ENCODE measurements at places on chromosomes 1 and 21. TPM values are rescaled to one million over a fixed set of nuclear protein-coding genes. Genes with fewer than 3 reads are reported as not detected.

CLIC4 gene
- total RNA-seq, result 121 TPM

NBPF12 gene
- total RNA-seq, result 14.7 TPM

BROX gene
- 19.0 TPM for total RNA-seq

DNA sequence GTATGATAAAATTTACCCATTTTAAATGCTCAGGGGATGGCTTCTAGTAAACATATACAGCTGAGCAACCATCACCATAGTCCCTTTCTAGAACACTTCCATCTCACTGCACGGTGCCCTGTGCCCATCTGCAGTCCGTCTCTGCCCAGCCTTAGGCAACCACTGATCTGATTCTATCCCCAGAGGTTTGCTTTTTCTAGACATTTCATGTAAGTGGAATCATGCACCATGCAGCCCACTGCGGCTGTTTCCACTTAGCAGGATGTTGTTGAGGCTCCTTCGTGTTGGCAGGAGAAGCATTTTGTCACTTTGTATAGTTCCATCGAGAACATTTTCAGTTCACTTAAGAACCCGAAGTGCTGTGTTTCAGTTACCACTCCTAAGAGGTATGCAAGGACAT lies 27.8 kb upstream of the VAMP3 start:
- no peak for DNase-seq

DNA sequence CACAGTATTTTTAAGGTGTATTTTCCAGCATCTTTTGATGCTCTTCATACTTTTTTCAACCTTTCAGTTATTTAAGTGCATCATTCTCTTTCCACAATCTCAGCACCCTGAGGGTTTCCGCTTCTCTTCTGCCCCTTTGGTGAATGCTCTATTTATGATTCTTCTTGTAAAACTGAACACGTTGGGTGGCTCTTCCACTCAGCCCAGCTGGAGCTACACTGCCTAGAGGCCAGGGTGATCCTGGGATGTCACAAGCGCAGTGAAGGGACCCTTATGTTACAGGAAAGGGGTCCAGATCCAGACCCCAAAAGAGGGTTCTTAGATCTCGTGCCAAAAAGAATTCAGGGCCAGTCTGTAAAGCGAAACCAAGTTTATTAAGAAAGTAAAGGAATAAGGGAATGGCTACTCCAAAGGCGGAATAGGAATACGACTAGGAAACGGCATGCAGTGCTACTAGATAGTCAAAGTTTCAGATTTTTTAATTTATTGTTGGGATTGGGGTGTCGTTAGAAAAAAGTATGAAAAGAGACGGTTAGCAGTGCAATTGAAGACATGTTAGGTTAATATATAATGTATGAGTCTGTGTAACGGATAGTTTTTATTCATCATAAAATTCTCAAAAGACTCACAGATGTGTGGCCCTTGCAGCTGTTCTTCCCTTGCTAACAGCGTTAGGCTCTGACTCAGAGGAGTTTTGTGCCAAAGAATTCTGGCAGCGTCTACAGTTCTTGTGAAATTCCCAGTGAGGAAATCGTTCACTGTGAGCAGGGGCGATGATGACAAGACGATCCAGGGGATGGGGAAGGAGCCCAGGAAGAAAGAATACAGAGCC lies 14.4 kb upstream of the ERVH48-1 start:
- H3K27me3 ChIP-seq, result no peaks in the 10 kb centered on the region
- peaks cover 3% of the 10 kb centered on the region for H3K4me1 ChIP-seq
- no peak overlapping the region for H3K27ac ChIP-seq
- peaks cover 5% of the 10 kb centered on the region for H3K36me3 ChIP-seq

OVAAL gene
- not detected for total RNA-seq

GRCh38 chr1:11473491-11474034 lies 5.4 kb upstream of the DISP3 start:
- no peak overlapping the region for H3K27ac ChIP-seq
- no peaks in the 10 kb centered on the region for H3K36me3 ChIP-seq
- peak overlapping the region; percentile 61 for H3K4me3 ChIP-seq
- peaks cover 8% of the 10 kb centered on the region for H3K27me3 ChIP-seq

FBXO2 gene
- 22.2 TPM for total RNA-seq

DNA sequence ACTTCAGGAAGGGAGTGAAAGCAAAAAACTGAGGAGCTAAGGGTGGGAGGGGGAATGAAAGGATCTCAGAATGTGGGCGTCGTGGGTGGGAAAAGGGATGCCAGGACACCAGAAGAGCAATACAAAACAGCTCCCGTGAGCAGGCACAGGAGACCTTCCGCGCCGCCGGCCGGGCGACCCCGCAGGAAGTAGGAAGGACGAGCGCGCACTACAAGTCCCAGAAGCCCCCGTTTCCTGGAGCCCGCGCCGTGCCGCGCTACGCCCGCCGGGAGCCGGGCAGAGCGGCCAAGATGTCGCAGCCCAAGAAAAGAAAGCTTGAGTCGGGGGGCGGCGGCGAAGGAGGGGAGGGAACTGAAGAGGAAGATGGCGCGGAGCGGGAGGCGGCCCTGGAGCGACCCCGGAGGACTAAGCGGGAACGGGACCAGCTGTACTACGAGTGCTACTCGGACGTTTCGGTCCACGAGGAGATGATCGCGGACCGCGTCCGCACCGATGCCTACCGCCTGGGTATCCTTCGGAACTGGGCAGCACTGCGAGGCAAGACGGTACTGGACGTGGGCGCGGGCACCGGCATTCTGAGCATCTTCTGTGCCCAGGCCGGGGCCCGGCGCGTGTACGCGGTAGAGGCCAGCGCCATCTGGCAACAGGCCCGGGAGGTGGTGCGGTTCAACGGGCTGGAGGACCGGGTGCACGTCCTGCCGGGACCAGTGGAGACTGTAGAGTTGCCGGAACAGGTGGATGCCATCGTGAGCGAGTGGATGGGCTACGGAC lies at the start of gene PRMT6:
Gene PRMT6 (plus strand): TSS at position 249 of the 771 bp plus-strand sequence. CDS start 42 bp downstream, at position 291.
- peaks cover 10% of the 10 kb centered on the region for H3K27me3 ChIP-seq
- no peaks in the 10 kb centered on the region for H3K36me3 ChIP-seq
- H3K4me1 ChIP-seq, result peaks cover 11% of the 10 kb centered on the region
- H3K4me3 ChIP-seq, result peak within 1 kb of the TSS; percentile 96

SELL gene
- total RNA-seq, result not detected

DNA sequence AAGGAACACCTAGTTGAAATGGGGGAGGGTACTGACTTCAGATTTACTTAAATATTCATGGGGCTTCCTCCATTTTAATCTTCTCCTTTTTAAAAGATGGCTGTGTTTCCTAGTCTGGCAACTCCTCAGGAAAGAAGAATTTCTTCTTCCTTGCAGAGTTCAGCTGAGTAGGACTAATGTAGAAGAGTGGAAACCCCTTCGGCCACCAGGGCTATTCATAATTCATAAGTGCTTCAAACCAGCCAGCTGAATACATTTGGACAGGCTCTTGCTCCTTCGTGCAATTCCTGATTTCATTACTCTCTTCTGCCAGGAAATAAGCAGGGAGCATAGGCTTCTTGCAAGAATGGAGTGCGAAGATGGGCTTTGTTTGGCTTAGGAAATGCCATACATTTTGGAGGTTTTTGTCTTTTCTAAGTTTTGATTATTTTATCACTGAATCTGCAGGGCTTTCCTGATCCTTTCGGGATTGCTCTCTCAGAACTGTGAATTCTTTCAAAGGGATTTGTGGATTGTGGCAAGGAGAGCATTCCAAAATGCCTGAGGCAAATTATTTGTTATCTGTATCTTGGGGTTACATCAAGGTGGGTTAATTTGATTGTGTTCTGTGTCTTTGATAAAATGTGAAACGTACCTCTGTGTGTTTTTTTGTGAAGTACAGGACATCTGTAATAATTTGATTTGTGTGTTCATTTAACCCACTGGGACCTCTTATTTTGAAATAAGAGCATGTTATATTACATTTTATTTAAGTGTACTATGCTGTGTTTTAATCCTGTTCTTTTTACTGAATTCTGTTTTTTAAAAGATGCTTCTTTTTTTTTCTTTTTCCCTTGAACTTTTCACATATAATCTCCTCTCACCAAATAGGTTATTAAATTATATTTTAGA lies 179.4 kb upstream of the SGIP1 start:
- H3K27me3 ChIP-seq, result peaks cover 3% of the 10 kb centered on the region
- H3K4me1 ChIP-seq, result peaks cover 45% of the 10 kb centered on the region
- DNase-seq, result no peak
- H3K27ac ChIP-seq, result peak overlapping the region; percentile 89
- H3K4me3 ChIP-seq, result peak overlapping the region; percentile 78
- no peaks in the 10 kb centered on the region for H3K36me3 ChIP-seq

DIPK1A gene
- 7.2 TPM for total RNA-seq

PRELP gene
- not detected for total RNA-seq

GRCh38 chr1:179757933-179758332 lies 14.8 kb downstream of the FAM163A start:
- H3K4me1 ChIP-seq, result no peaks in the 10 kb centered on the region
- peaks cover 5% of the 10 kb centered on the region for H3K36me3 ChIP-seq
- H3K27ac ChIP-seq, result no peak overlapping the region
- no peak for DNase-seq
- no peaks in the 10 kb centered on the region for H3K27me3 ChIP-seq

DNA sequence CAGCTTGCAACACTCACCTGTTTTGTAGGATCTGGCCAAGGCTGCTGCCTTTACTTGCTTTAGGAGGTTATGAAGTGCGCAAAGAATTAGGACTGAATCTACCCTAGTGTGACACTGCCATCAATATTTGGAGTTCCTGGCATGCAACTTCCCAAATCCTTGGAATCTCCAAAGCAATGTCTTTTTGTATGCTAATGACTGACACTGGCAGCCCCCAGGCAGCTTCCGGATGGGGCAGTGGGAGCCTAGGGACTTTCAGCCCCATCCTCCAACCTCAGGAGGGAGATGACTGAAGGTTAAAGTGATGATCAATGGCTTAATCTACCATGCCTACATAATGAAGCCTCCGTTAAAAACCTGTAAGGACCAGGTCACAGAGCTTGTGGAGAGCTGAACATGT lies 5.5 kb downstream of the RCC2 start:
- H3K4me3 ChIP-seq, result no peak overlapping the region

DNA sequence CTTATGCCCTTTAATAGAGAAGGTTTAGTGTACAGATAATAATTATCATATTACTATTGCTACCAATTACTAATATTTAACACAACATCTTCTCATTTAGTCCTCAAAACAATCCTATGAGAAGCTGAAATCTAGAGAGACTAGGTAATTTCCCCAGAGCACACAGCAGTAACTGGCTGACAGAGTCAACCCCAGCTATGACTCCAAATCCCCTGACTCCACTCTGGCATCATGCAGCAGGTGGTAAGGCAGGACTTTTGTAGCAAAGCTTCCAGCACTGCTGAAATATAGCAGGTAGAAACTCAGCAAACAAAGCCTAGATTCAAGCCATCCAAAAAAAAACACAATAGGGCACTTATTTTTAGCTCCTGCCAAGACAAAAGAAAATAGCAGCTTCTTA lies 79.3 kb upstream of the RGS2 start:
- H3K4me1 ChIP-seq, result no peaks in the 10 kb centered on the region
- no peak overlapping the region for H3K4me3 ChIP-seq
- no peaks in the 10 kb centered on the region for H3K27me3 ChIP-seq
- H3K36me3 ChIP-seq, result no peaks in the 10 kb centered on the region

DNA sequence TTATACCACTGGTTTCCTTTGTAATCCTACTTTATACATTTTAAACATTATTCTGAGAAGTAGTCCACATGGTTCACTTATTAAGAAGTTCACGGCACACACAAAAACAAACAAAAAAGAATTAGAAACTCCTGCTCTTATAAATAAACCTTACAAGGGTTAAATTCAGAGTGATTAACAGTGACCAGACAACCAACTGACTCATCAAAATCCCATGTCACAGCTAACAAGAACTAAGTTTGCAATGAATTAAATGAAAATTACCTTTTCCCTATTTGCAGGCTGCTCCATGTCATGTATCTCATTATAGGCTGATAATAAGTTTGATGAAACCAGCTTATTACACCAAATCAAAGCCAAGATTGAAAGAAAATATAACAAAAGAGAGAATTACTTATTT lies 77.5 kb downstream of the PUM1 start:
- no peak overlapping the region for H3K4me3 ChIP-seq
- H3K27me3 ChIP-seq, result peaks cover 2% of the 10 kb centered on the region
- no peaks in the 10 kb centered on the region for H3K36me3 ChIP-seq
- peaks cover 29% of the 10 kb centered on the region for H3K4me1 ChIP-seq

- H3K4me1 ChIP-seq, result peaks cover 14% of the 10 kb centered on the region
- H3K4me3 ChIP-seq, result no peak overlapping the region
- DNase-seq, result no peak
- H3K27ac ChIP-seq, result no peak overlapping the region
These were observed 684.4 kb downstream of the PLA2G4A start for GRCh38 chr1:187513190-187513589.

OR2M5 gene
- not detected for total RNA-seq

DNA sequence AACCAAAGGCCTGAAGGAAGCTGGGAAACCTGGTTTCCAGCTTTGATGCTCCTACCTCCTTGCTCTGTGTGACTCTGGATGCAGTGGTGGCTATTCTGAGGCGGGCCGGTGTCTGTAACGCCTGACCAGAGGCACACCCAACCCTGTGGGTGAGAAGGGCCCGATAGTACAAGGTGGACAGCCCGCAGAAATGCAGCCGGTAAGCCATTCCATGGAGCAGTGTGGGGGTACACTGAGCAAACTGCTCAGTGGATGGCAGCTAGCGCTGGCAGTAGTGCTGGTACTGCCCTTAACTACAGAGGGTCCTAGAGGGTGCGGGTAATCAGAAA lies 36.0 kb downstream of the AHDC1 start:
- no peaks in the 10 kb centered on the region for H3K36me3 ChIP-seq
- H3K27me3 ChIP-seq, result peaks cover 27% of the 10 kb centered on the region
- DNase-seq, result no peak
- H3K4me1 ChIP-seq, result peaks cover 76% of the 10 kb centered on the region
- peak overlapping the region; percentile 62 for H3K27ac ChIP-seq
- H3K4me3 ChIP-seq, result peak overlapping the region; percentile 78

- no peak for DNase-seq
- no peak overlapping the region for H3K27ac ChIP-seq
These were observed 3.8 kb upstream of the SELENON start for GRCh38 chr1:25795946-25796810.

DNA sequence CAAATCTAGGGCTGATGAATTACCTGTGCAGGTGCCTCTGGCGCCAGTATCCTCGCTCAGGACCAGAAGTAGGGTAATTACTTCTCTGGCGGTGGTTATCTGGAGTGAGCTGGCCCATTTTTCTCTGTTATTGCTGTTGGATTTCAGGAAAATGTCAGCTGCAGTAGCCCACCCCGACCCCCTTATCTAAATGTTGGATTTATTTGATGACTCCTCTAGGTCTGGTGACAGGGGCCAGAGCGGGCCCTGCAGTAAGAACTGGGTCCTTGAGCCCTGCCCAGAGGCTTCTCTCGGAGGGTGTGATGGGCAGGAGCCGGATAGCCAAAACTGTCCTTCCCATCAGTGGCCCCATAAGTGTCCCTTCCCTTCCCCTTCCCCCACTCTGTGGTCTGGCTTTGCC lies 384.3 kb downstream of the PTPRU start:
- no peaks in the 10 kb centered on the region for H3K4me1 ChIP-seq
- no peak overlapping the region for H3K4me3 ChIP-seq
- DNase-seq, result no peak
- H3K36me3 ChIP-seq, result peaks cover 10% of the 10 kb centered on the region

DNA sequence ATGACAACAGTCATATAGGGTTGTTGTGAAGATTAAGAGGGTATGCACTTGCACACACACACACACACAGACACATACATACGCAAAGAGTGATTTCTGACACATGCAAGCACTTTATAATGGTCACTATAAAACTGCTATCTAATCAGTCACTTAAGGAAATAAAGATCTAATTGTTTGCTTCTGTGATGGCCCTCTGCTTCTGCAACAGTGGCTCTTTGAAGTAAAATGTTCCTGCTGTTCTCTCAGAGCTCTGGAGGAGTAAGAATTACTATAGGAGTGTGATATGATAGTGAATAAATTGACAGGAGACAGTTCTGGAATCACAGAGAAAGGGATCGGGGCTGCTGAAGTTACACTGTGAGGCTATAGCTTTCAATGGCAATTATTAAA lies 494.5 kb upstream of the B3GALT2 start:
- no peak overlapping the region for H3K27ac ChIP-seq
- no peaks in the 10 kb centered on the region for H3K36me3 ChIP-seq
- DNase-seq, result no peak
- H3K4me1 ChIP-seq, result peaks cover 13% of the 10 kb centered on the region

SPRR5 gene
- total RNA-seq, result not detected

Data from glutamatergic neuron (in vitro differentiated cells).